ENCODE measurements at places on chromosomes 16 and 17.

GRCh38 chr16:48064971-48065370 is 90.8 kb downstream of the ABCC12 start:
- DNase-seq, result no peak

DNA sequence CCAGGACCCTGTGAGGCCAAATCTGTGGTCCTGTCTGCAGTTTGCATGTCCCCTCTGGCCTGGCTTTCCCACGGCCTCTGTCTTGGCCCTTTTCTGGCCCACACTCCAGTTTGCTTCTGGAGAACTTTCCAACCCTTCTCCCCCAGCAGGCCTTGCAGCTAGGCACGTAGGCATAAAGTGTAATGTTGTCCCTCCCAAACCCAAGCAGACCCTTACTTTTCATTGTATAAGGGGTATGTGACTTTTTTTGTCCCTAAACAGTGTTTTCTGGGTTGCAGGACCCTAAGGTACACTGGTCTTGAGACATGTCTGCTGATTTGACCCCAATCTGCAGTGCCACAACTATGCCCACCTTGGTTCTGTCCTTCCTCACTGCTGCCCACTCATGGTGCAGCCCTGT is 15.6 kb upstream of the SMPD3 start:
- no peak for DNase-seq

DNA sequence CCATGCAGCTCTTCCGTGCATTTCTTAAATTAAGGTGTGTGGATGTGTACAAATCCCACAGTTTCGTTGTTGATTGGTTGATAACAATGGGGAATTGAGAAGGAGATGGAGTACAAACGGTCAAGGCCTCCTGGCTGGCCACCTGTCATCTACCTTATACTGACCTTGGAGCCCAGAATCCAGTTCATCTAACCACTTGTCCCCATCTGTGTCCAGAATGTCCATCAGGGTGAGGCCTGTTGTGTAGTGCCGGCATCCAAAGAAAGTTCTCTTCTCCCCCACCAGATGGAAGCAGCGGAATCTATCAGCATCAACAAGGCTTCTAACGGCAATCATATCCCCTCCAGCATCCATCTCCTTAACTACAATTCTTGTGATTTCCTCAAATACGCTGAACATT is 1.5 kb downstream of the GSDMB start:
- no peak for DNase-seq

GRCh38 chr16:19757762-19758595 is 39.9 kb downstream of the IQCK start:
- DNase-seq, result no peak

GRCh38 chr16:30743716-30744115 is 4.5 kb upstream of the PHKG2 start:
- DNase-seq, result no peak

- no peak for DNase-seq
Observed at GRCh38 chr16:21036471-21036870, 114.2 kb downstream of the DNAH3 start.

GRCh38 chr16:48123104-48123788 is 32.5 kb downstream of the ABCC12 start:
- no peak for DNase-seq

DNA sequence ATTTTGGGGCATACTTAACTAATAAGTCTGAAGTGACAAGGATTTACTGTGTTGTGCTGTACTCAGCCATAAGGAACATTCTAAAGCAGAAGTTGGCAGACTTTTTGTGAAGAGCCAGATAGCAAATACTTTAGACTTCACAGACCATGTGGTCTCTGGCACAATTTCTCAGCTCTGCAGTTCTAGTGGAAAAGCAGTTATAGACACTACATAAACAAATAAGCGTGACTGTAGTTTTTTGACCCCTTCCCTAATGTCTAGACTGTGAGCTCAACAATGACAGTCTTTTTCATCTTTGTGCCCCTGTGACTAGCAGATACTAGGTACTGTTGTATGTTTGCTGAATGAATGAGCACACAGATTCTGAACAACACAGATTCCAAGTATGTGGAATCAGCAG is 4.9 kb downstream of the RPAIN start:
- DNase-seq, result no peak
